ENCODE measurements at places on chromosomes 2 and 18.

- DNase-seq, result no peak
Observed at GRCh38 chr18:13354402-13354801, 135.8 kb downstream of the LDLRAD4 start.

- DNase-seq, result no peak
Observed at GRCh38 chr18:41660654-41661053, 294.4 kb upstream of the PIK3C3 start.

DNA sequence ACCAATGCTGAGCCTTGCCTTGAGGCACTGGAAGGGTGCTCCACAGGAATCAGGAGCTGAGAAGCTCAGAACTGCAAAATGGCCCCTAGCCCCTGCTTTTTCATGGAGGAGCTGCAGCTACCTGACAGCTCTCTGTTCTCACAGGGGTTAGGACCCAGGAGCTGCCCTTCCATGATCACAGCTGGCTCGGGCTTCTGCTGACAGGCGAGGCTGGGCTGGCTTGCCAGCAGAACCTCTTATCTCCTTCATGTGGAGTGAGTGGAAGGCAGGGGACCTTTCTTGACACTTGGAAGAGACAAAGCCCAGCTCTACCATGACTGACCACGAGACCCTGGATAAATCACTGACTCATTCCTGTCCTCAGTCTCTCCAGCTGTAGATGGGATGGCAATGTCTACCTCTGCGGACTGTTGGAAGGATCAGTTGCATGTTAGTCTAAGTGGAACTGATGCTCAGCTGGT lies 113.4 kb downstream of the CAPN13 start:
- no peak for DNase-seq

DNA sequence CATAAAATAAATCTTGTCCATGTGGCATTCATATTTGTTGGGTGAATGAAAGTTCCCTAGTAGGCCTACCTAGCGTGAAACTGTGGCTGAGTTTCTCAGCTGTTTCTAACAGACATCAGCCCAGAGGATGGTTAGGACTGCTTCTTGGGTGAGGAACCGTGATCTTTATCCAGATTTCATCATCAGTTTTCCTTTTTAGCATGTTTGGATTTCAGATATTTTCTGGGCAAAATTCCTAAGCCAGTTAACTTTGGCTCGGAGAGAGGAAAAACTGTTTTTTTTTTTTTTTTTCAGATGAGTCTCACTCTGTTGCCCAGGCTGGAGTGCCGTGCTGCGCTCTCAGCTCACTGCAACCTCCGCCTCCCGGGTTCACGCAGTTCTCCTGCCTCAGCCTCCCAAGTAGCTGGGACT lies 53.5 kb downstream of the DGKD start:
- DNase-seq, result no peak

- peak; percentile 14 for DNase-seq
Observed at GRCh38 chr18:42242758-42243157, 287.7 kb downstream of the PIK3C3 start.

DNA sequence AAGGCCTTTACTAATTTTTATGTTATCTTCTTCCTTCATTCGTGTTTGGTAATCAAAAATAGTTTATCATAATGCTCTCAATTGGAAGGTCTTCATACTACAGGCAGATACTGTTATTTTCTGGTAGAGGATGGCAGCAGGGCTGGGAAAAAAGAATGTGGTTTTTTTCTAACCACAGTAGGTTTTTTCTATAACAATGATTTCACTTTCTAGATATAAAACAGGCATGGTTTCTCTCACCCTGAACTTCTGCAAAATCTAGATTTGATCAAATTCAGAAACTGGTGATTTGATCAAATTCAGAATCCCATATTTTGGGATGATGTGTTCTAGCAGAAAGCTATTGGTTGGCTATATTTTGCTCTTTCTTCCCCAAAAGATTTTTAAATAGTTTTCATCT lies 27.6 kb downstream of the BCL11A start:
- DNase-seq, result no peak

DNA sequence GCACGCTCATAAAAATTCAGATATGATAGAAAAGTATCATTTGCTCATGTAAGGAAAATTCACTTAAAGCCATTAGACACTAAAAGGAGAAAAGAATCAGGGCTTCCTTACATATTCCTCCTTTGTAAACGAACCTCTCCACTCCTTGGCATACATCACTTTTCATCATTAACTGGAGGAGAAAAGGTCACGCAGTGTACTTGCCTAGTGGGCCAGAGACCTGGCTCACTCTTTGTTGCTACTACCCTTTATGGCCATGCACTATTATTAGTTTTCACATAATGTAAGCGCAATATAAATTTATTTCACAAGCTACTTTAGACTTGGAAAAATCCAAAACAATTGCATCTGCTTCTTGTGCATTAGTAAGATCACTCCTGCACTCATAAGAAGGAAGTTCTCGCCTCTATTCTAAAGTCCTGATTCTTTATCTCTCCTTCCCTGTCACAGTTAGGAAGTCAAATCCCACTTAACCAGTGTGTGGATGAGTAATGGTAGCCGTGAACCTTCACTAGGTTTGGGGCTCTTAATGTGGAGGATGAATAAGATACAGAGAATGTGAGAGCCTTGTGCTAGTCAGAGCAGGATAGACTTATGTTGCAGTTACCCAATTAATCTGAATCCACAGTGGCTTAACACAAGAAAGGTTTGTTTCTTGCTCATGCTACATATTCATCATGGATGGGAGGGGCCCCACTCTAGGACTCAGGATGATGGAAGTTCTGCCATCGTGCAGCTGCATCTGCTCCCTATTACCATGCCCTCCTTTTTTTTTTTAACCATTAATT lies 115.0 kb upstream of the GLS start:
- DNase-seq, result peak; percentile 43

GRCh38 chr2:100000915-100001707 lies 141.3 kb downstream of the AFF3 start:
- no peak for DNase-seq

DNA sequence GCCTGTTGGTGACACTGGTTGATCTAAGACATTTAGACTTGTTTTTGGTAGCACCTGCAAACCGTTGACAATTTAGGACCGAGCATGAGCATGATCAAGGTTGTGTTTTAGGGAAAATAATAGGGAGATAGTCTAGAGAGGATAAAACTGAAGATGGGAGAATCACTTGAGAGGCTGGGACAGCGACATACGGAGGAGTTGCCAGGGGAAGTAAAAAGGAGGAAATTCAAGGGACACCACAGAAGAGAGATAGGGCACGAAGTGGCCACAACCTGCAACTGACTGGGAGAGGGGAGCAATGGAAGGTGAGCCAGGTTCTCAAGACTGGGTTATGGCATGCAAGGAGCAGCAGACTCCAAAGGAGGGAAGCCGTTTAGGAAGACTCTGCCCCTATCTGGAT lies 1.4 kb upstream of the ATP8B1 start:
- no peak for DNase-seq

All from NCI-H2171 treated with DMSO at 0.1 percent for 48 hours (cell line).